ENCODE measurements at places on chromosomes 5 and 9.

DNA sequence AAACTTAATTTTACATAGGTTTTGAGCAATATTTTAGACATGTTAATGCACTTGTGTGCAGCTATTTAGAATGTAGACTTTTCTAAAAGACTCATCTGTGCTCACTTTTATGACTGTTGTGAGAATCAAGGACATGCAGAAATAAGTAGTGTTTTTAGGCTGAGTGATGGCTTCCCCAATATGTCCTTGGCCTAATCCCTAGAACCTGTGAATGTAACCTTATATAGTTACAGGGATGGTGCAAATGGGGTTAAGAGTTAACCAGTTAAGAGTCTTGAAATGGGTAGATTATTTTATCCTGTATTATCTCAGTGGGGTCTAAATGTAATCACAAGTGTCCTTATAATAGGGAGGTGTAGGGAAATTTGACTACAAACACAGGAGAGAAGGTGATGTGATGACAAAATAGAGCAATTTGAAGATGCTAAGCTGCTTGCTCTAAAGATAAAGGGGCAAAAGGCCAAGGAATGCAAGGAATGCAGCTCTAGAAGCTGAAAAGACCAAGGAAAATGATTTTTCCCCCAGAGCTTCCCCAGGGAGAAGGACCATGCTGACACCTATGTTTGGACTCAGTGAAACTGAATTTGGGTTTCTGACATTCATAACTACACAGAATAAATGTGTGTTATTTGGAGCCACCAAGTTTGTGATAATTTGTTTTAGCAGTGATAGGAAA is 298.0 kb upstream of the PAPPA start:
- no peak for DNase-seq

DNA sequence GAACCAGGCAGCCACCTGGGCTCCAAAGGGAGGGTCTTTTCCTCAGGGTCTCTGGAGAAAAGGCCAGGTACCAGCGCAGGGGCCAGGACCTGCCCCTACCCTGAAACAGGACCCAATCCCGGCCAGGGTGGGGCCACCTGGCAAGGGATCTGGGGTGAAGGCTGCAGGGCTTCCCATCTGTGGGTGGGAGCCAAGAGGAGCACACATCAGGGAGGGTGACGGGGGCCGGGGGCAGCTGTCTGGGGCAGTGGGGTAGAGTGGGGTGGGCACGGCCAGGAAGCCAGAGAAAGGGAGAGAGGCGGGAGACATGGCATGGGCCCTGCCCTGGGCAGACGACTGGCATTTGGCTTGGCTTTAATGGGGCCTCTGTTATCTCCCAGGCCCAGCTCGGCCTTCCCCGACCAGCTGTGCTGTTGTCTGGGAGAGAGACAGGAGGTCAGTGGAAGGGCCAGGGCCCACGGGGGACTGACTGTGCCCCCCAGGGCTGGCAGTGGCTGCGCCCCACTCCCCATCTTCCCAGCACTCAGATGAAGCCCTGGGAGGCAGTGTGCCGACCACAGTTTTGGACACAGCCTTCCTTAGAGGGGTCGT is 57.2 kb upstream of the RNF130 start:
- DNase-seq: no peak

DNA sequence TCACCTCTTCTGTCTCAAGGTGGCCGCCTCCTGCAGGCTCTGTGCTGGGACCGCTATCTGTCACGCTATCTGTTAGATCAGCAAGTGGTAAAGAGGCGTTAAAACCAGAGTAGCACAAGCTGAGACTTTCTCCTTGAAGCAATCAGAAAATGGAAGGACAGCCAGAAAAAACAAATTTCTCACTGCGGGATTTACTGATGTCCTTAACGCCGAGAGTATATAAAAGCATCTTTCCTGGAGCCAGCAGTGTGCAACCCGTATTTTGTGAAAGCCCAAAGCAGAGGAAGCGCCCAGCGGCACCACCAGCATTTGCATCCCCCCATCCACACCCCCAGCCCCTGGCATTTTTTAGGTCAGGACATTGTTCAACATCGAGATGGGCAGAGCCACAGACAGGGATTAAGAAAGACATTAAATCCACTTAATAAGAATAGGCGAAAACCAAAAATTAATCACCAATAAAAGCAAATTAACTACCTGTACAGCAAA is 48.6 kb downstream of the DUSP1 start:
- peak; percentile 60 for DNase-seq

DNA sequence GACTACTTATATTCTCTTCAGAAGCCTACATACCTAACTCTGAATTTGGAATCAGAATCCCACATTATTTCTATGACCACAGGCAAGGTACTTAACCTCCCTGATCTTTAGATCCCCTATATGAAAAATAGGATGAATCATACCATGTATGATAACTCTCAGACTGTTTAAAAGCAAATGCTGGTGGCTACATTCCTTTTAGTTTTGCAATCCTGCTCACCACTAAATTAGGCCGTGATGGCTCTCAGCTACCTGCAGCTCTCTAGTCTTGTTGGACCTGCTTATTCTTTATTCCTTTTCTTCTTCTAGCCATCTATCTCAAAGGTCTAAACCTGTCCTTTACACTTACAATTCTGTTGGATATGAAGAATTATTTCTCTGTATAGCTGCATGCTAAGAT is 303.4 kb upstream of the ATP10B start:
- no peak for DNase-seq

DNA sequence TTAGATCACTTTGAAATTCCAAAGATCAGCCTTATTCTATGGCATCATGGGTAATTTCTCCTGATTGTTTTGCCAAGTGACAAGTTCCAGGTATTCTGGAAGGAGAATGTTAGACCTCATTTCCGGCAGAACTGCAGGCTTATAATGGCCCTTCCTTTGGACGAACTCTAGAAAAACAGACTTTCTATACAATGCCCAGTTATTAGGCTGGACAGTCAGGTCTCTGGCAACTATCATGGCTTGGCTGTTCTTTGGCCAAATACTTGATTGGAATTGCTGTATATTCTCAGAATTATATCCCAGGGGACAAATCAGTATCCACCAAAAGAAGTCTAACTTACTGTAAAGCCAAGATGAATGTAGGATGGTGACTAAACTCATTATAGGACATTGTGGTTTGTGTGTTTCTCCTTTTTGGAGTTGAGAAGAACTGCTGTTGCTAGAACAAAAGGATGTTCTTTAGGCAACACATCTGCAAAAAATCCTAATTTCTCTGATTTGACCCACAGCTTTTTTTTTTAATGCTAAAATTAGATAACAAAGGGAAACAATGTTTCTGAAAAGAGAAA is 69.0 kb downstream of the ADAMTSL1 start:
- DNase-seq: no peak

DNA sequence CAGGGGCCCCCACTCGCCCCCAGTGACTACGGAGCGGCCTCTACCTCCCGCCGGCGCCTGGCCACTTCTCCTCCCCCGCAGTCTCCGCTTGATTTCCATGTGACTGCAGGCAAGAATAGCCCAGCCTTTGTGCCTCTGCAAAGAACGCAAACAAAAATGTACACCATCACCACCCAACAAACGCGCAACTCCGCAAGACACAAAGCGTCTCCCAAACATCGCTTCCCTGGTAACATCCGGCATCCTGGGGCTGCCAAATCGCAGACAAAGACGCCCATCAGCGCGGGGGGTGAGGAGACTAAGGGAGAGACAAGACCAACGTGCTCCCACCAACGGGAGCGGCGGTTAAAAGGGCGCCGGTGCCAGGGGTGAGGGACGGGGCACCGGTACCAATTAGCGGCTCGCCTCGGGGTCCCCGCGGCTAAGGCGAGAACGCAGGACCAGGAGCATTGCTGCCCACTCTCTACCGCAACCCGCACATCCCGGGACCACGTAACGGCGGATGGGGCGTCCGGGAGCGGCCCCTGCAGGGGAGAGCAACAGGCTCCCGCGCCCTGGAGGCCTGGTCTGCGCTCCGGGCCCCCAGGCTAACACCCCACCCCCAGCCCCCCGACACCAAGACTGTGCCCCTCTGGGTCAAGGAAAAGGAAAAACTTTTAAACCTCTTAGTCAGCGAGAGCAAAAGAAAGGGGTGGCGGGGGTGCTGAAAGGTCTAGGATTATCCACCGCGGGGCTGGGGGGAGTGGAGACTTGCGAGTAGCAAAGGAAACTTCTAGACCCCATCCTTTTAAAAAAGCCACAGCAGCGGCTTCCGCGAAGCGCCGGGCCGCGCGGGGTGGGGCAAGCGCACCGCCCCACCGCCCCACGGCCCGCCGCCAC is 885 bp downstream of the MPDZ start:
- DNase-seq: no peak

DNA sequence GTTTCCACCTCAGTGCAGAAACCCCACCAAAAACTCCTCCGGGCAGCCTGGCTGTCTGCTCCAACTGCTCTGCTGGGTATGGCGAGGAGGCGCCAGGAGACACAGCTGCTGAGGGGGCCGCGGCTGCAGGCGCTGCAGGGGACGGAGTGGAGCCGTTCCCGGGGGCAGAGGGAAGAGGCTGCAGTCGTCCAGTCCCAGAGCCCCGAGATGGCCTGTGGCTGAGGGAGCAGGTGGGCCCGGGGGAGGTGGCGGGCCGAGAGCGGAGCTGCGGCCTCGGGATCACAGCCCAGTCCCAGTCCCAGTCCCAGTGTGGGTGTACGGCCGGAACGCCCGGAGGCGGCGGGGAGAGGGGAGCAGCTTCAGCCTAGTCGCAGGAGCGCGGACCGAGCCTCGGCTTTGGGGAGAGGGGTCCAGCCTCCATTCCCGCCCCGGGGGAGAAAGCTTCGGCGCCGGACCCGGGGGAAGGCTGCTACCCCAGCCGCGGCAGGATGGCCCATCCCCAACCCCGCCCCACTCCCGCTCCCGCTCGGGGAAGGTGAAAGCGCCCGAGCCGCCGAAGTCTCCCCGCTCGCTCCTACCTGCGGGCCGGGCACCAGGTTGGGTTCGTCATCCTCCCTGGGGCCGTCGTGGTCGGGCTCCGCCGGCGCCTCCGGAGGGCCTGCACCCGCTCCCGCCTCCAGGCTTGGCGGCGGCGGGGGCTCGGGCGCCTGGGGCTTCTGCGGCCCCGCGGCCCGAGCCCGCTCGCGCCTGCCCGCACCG is 513 bp downstream of the FAM193B start:
- DNase-seq: no peak

- DNase-seq: no peak
These were observed 70.8 kb upstream of the COL5A1 start for GRCh38 chr9:134570711-134571325.

- DNase-seq: no peak
These were observed 5.0 kb upstream of the SNAPC3 start for GRCh38 chr9:15417626-15418025.

GRCh38 chr5:149060325-149060724 is 2.5 kb downstream of the SH3TC2 start:
- DNase-seq: no peak

DNA sequence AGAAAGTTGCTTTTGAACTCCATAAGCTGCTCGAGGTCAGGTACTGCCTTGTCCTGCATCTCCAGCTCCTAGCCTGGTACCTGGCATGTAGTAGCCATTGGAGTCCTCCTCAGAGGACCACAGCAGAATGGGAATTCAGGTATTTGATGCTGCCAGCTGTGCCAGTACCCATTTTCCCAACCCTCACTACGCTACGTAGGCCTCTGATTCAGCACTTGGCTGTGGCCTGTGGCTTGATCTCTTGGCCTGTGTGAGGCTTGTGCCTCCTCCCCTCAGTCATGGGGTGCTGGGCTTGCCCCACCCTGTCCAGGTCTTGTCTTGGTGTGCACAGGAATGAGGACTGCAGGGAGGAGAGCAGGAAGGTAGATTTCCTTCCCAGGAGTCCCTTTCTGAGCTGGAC is 11.8 kb downstream of the OTULIN start:
- no peak for DNase-seq

DNA sequence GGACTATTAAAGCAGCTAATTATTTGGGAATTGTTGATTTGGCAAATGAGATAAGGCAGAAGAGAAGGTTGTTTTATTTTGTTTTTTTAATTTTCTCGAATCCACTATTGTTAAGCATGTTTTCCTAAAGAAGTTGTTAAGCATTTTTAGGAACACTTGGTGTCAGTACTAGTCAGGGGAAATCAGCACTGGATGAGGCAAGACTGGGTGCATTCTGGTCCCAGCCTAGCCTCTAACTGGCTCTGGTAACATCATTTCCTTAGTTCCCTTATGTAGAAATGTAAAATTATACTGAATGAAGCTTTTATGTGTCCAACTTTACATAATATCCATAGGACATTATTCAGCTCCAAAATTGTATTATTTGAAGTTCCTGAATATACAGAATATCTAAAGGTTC is 196.1 kb downstream of the PCSK5 start:
- no peak for DNase-seq

GRCh38 chr9:72728031-72728770 is 206.8 kb downstream of the TMC1 start:
- no peak for DNase-seq

DNA sequence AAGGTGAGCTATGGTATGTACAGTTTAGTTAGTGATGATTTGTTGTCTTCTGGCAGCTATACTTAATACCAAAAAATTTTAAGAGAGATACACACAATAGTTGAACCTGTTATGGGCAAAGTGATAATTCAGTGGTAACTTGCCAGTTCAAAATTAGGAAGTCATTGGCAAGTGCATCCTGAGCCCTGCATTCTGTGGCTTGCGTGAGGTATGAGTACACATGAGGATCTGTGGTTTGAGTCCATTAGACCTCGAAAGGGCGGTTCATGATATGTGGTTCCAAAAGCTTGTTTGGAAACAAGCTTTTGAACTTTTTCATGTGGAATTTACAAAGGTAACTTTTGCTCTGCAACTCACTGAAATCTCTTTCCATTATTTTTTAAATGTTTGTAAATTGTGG is 47.0 kb downstream of the GPR21 start:
- DNase-seq: no peak

- DNase-seq: no peak
These were observed 21.1 kb downstream of the FBN2 start for GRCh38 chr5:128516978-128517377.

DNA sequence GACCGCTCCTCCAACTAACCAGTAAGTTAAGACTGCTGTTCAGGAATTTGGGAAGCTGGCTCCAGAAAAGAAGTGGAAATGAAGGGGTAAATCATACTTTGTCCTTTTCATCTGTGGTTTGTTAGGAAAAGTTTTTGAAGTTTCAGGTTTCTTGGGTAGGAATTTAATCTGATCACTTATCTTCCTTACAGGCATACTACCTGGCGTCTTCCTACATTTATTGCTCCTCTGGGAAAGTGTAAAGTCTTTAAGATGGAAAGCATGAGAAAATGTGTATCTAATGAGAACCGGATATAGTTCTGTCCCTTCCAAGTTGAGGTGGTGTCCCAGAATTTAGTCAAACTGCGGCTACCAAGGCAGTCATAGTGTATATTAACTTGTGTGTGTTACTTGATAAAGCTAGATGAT is 1.3 kb downstream of the RASA1 start:
- no peak for DNase-seq

DNA sequence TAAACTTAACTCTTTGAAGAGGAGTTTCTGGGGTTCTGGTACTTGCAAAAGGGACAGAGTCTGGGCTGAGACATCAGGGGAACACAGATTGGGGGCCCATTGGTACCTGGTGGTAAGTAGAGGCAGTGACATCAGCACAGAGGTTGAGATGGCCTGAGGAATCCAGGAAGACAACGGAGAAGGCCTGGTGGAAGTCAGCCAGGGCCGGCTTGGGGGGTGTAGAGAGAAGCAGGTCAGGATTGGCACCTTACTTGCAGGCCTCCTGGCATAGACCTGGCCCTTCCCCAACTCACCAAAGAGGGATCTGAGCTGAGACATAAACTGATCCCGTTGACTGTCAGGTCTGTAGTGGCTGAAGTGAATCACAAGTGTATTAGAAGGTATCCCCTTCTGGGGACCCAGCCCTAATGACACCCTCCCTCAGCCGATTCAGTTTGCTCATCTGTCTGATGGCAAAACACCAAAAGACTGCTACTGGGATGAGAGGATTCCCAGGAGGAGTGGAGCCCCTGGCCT is 5.5 kb downstream of the NOL6 start:
- DNase-seq: no peak

- no peak for DNase-seq
These were observed 61.9 kb downstream of the FAM78A start for GRCh38 chr9:131214286-131214856.

All from CD4-positive, alpha-beta memory T cell (primary cell).